ENCODE measurements at places on chromosomes 3 and 15. TPM values are rescaled to one million over a fixed set of nuclear protein-coding genes. Genes with fewer than 3 reads are reported as not detected.

Gene GOLGA6D
- total RNA-seq = 0.27 TPM

Gene C2CD4B
- 18.8 TPM for total RNA-seq

Gene CCDC9B
- 85.6 TPM for total RNA-seq

Gene SHF
- 7.3 TPM for total RNA-seq

Gene ALG1L2
- 1.6 TPM for total RNA-seq

Gene NPAP1
- not detected for total RNA-seq

GRCh38 chr15:26736502-26737248 lies 36.2 kb downstream of the GABRB3 start:
- no peaks in the 10 kb centered on the region for H3K4me1 ChIP-seq
- H3K4me3 ChIP-seq = no peak overlapping the region
- H3K27ac ChIP-seq = no peak overlapping the region
- no peaks in the 10 kb centered on the region for H3K27me3 ChIP-seq

DNA sequence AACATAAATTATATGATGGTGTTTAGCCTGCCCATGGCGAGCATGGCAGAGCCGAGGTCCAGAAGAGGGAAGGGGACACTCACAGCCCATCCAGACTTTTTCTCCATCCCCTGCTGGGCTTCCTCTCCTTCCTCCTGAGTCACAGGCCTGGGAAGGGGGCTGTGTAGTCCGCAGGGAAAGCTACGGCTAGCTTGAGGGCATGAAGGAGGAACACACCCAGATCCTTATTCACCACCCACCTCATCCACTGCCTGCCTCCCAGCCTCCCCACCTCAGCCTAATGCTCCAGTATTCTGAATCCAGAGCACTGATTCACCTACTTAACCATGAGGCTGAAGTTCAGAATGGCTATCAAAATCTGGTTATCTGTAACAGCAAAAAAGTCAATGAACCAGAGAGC lies 97.8 kb downstream of the OXNAD1 start:
- DNase-seq = no peak
- no peak overlapping the region for H3K4me3 ChIP-seq
- no peaks in the 10 kb centered on the region for H3K27me3 ChIP-seq
- no peaks in the 10 kb centered on the region for H3K36me3 ChIP-seq
- no peak overlapping the region for H3K27ac ChIP-seq
- no peaks in the 10 kb centered on the region for H3K4me1 ChIP-seq

DNA sequence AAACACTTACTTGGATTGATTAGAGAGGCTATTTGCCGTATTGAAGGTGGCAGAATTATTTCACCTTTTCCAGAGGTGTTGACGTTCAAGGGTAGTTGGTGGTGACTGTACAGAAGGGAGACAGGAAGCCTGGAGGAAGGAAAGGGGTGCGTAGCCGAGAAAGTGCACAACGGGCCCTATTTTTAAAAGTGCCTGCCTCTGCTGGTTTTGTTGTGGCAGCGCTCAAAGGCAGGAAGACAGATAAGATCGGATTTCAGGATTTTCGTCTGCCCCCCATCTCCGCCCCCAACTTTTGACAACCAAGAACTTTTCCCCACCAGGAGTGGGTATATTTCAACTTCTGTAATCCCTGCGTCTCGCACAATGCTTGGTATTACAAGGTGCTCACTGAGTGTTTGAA lies 38.5 kb downstream of the SMAD3 start:
- H3K36me3 ChIP-seq = peaks cover 53% of the 10 kb centered on the region
- no peaks in the 10 kb centered on the region for H3K27me3 ChIP-seq
- no peak for DNase-seq
- no peaks in the 10 kb centered on the region for H3K4me1 ChIP-seq
- no peak overlapping the region for H3K4me3 ChIP-seq

GRCh38 chr15:90930861-90931574 lies 1.3 kb downstream of the HDDC3 start:
- H3K27me3 ChIP-seq = no peaks in the 10 kb centered on the region
- DNase-seq = no peak
- peak overlapping the region; percentile 96 for H3K27ac ChIP-seq
- peaks cover 47% of the 10 kb centered on the region for H3K4me1 ChIP-seq
- H3K4me3 ChIP-seq = peak overlapping the region; percentile 92

- peaks cover 15% of the 10 kb centered on the region for H3K4me1 ChIP-seq
- no peak for DNase-seq
- no peaks in the 10 kb centered on the region for H3K36me3 ChIP-seq
- H3K27ac ChIP-seq = no peak overlapping the region
- H3K27me3 ChIP-seq = no peaks in the 10 kb centered on the region
These were observed 150.5 kb downstream of the ROBO2 start for GRCh38 chr3:77190374-77190773.

GRCh38 chr3:14841836-14842235 lies 23.1 kb downstream of the FGD5 start:
- no peak overlapping the region for H3K4me3 ChIP-seq
- H3K36me3 ChIP-seq = no peaks in the 10 kb centered on the region
- H3K27ac ChIP-seq = no peak overlapping the region
- no peaks in the 10 kb centered on the region for H3K4me1 ChIP-seq
- H3K27me3 ChIP-seq = peaks cover 96% of the 10 kb centered on the region
- DNase-seq = no peak
